ENCODE measurements at places on chromosomes 11 and 22. TPM values are rescaled to one million over a fixed set of nuclear protein-coding genes. Genes with fewer than 3 reads are reported as not detected.

EMID1 gene
- 1.3 TPM for total RNA-seq

GAS2L1 gene
- 7.1 TPM for total RNA-seq

EXPH5 gene
- 0.15 TPM for total RNA-seq

OR52H1 gene
- not detected for total RNA-seq

APOBEC3H gene
- not detected for total RNA-seq

C11orf52 gene
- 9.6 TPM for total RNA-seq

MAPK8IP2 gene
- 0.19 TPM for total RNA-seq

HMGXB4 gene
- 11.6 TPM for total RNA-seq

OR8B12 gene
- total RNA-seq, result not detected

BRSK2 gene
- 0.47 TPM for total RNA-seq

OR10D3 gene
- not detected for total RNA-seq

DNA sequence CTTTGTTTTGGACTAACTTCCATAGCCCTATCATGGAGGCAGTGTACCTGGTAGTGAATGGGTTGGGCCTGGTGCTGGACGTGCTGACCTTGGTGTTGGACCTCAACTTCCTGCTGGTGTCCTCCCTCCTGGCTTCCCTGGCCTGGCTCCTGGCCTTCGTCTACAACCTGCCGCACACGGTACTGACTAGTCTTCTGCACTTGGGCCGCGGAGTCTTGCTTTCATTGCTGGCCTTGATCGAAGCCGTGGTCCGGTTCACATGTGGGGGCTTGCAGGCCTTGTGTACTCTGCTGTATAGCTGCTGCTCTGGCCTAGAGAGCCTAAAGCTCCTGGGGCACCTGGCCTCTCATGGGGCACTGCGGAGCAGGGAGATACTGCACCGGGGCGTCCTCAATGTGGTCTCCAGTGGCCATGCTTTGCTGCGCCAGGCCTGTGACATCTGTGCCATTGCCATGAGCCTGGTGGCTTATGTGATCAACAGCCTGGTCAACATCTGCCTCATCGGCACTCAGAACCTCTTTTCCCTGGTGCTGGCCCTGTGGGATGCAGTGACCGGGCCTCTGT lies 846 bp downstream of the RNF26 start:
- DNase-seq, result no peak

- DNase-seq, result no peak
Observed at GRCh38 chr11:48037709-48038468, 57.5 kb downstream of the PTPRJ start.

DNA sequence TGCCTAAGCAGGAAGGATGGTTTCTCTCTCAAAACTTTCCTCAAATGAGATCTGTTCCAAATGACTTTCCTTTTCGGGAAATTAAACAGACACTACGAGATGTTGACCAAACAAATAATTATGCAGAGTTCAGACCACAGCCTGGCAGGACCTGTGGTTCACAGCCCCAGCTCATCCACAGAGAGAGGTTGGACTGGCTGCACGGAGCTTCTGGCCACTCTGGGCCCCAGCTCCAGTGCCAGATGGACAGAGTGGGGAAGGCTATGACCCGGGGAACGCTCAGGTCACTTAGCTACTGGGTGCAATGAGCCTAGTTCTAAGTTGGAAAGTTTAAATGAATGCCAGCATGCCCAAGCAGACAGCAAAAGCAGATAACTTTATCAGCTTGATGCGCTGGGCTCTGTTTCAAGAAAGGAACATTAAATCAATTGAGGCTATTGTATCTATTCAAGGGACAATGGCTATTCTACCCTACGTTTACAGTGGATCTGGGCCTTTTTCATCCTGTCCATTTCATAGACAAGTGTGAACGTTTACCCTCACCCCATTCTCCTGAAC lies 155.7 kb upstream of the NARS2 start:
- no peak for DNase-seq

DNA sequence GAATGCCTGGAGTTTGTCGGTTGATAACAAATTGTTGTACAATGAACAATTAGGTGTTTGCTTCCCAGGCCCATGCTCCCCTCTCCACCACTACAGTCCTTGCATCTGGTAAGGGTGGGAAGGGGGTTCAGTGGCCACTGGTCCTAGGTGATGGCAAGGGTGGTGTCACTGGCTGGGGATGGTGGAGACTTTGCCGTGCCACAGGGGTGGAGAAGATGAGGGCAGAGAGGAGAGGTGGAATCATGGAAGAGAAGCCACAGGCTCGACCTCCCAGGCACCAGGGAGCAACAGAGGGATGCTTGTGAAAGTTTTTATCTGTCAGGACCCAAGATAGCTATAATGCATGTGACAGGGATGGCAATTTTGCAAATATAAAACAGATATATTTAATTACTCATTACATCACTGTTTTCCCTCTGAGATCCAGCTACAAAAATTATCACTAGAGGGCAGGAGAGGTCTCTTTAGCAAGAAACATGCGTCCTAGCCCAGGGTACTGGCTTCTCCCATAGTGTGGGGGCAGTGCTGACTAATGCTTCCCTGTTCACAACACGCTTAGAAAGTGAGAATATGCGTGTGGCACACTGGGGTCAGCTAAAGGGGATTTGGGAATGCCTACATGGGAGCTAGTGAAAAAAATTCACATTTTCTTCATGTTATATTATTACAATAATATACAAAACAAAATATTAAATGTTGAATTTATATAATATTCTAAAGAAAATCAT lies 49.0 kb upstream of the AMPD3 start:
- peak; percentile 53 for DNase-seq

- DNase-seq, result no peak
Observed at GRCh38 chr22:19706661-19707151, 7.6 kb upstream of the SEPTIN5 start.

- no peak for DNase-seq
Observed at GRCh38 chr11:35334385-35335090, 84.8 kb downstream of the SLC1A2 start.

DNA sequence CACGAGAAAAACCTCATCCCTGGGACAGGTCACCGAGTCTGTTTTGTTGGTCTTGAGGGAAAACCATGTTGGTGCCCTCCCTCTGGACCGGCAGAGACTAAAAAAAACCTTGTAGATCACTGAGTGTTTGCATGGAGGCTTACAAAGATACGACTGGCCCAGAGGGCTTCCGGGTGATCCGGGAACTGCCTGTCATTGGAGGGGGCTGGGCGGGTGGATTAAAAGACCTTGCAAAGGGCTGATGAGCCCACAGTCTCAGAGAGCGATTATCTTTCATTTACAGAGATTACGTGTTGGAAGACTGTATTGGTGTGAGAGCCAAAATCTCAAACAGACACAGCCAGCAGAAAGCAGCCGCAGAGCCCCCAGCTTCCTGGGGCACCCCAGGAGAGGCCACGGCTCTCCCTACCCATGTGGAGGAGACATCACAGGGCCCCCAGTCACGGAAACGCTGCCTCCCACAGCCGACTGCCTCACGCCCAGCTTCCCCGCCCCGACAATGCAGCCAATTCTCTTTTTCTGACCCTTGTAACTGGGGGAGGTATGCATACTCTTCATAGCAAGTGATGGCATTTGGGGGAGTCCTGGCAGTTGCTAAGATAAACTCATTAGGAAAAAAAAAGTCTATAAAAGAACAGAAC lies 426.4 kb downstream of the CTTN start:
- DNase-seq, result no peak

DNA sequence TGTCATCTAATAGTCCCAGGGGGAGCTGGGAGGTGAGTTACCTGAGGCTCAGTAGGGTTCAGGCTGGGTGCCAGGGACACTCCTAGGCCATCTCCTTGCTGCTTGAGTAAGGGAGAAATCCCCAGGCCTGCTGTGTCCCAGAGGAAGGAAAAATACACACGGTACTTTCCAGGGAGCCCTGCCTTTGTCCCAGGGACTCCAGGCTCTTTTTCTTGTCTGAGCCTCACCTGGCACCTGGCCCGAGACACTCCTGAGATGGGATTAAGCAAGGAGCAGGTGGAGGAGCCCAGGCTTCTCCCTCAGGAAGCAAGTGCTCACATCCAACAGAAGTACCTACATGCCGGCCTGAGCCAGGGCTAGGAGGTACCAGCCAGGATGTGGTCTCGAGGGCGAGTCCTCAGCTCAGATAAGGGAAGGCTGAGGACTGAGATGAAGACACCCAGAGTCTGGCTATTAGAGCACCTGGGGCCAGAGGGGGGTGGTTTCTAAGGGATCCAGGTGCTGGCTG lies 899 bp upstream of the KLHDC7B start:
- DNase-seq, result peak; percentile 52

DNA sequence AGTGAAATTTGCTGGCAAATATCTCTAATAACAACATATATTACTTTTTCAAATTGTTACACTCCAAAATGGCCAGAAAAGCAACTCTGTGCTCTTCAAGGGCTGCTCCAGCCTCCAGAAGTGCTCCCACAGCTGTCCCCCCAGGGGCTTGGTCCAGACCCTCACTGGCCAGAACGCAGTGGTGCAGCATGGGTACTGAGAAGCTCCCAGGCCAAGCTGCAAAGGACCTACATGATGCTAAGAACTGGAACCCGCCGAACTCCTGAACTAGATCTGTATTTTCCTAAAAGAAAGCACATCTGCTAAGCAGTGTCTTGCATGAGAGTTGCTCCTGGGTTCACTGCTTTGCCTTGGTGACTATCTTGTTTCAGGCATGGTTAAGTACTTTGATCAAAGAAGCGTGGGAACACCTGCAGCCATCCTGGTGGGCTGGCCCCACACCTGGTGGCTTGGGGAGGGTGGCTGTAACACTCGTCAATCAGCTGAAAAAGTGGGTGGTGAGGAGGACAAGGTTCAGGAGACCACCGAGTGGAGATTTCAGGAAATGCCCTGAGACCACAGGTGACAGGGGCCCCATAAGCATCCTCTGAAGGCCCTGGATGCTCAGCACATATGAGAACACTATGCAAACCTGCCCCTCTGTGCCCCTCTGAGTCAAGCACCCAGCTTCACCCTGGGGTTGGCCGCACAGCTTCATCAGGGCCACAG lies 72.7 kb upstream of the PITPNB start:
- DNase-seq, result no peak

- DNase-seq, result peak; percentile 28
Observed at GRCh38 chr22:43880541-43880991, 11.2 kb downstream of the PNPLA5 start.

DNA sequence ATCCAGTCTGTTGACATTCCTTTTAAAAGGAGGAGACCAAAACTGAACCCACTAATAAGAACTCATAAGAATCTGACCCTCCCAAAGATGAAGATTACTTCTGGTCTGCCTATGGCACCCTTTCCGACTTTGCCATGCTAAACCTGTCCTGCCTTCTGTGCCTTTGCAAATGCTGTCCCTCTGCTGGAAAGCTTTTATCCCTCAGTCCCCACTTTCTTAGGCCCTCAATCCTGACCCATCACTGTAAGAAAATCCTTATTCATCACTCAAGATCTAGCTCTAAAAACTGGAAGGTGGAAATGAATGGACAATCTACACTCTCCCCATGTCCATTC lies 10.4 kb downstream of the MPZL3 start:
- no peak for DNase-seq

DNA sequence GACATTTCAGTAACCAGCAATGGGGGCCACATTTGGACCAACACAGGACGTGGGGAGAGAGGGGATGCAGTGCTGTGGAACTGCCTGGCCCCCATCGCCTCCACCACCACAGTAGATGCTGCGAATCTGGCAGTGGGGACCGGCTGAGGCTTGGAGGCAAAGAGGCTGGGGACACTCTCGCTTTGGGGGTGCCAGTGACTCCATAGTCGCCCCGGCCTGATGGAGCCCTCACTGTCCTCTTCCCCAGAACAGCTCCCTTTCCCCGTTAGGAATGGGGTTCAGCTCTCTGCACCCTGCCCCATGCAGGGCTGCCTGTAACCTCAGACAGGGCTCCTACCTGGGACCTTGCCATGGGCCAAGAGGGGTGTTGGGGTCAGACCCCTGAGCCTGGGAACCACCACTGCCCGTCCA lies 1.8 kb upstream of the MUC2 start:
- DNase-seq, result peak; percentile 32

GRCh38 chr11:68704887-68705286 lies 20.5 kb downstream of the GAL start:
- no peak for DNase-seq

DNA sequence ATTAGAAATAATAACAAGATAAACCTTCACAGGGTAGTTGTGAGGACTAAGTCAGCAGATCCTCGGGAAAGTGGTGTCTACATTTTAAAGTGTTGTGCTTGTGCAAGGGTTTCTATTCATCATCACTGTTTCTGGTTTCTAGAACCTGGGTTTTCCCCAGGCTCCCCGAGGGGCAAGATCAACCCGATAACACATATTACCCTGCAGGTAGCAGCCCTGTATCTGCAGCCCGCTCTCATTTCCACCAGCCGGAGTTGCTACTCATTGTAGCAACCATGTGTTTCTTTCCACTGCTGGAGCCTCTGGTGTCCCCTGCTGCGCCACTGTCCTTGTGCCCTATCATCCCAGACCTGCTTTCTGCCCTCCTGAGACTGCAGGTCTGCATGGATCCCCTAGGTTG lies 67.0 kb downstream of the MIAT start:
- no peak for DNase-seq

GRCh38 chr22:17912945-17913721 lies 111.2 kb downstream of the MICAL3 start:
- DNase-seq, result peak; percentile 85

DNA sequence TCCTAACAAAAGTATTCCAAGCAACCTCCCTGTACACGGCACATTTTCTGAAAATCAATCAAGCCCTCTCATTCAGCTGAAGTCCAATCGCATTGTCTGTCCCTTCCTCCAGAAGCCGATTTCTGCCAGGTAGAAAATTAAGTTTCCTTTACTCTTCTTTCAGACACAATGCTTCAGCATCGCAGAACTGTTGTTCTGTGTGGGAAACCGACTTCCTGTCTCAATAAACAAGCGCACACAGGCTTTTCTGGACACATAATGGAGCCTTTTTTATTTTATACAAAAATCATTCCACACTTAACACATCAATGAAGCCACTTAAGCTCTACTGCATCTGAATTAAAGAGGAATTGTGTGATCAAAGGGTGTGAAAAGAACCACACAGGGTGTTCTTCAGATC lies 75.6 kb downstream of the BLID start:
- no peak for DNase-seq

DNA sequence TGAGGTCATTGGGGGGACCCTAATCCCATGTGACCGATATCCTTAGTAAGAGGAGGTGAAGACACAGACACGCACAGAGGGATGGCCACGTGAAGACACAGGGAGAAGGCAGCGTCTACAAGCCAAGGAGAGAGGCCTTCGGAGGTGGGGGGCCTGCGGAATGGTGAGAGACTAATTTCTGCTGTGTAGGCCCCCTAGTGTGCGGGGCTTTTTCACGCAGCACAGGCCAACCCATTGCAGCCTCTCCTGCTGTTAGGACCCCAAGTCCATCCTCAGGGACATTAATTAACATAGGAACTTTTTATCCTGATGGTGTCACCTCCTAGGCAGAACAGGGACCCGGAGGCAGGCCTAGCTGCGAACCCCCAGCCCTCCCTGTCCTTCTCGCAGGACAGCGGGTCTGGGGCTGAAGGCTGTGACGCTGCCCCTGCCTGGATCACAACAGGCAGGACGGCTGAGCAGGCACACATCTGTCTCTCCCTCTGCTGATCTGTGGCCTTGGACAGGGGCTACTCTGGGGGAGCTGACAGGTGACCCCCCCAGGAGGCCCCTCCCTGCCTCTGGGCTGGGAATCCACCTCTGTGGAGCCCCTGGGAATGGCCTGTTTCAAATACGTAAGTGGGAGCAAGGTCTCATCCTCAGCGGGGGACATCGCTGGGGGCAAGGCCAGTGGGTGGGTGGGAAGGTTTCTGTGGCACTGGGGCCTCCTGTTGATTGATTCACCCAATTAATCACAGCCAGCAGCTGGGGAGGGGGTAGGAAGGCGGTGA lies 7.9 kb downstream of the ASCL2 start:
- peak; percentile 39 for DNase-seq

Data from psoas muscle (tissue), 8 donors.